ENCODE measurements at places on chromosomes 3 and 15.
A peak's percentile ranks its signal among the peaks of the same experiment; 100 is the strongest.

- no peaks in the 10 kb centered on the region for H3K27me3 ChIP-seq
- H3K4me3 ChIP-seq = no peak overlapping the region
- H3K36me3 ChIP-seq = peaks cover 23% of the 10 kb centered on the region
- no peak overlapping the region for H3K27ac ChIP-seq
Observed at GRCh38 chr3:146128179-146128578, 32.8 kb downstream of the PLOD2 start.

GRCh38 chr3:107521469-107522059, 1.2 kb upstream of the BBX start:
- H3K36me3 ChIP-seq = no peaks in the 10 kb centered on the region
- no peak overlapping the region for H3K4me3 ChIP-seq
- peaks cover 10% of the 10 kb centered on the region for H3K4me1 ChIP-seq
- DNase-seq = no peak

- H3K4me1 ChIP-seq = peaks cover 25% of the 10 kb centered on the region
- H3K36me3 ChIP-seq = no peaks in the 10 kb centered on the region
- no peak overlapping the region for H3K4me3 ChIP-seq
- no peak for DNase-seq
Observed at GRCh38 chr3:177795859-177796258, 598.6 kb upstream of the TBL1XR1 start.

GRCh38 chr3:126358038-126358815, 1.0 kb upstream of the KLF15 start:
- H3K4me1 ChIP-seq = peaks cover 19% of the 10 kb centered on the region
- H3K4me3 ChIP-seq = peak overlapping the region; percentile 72
- DNase-seq = peak; percentile 55
- peaks cover 39% of the 10 kb centered on the region for H3K27me3 ChIP-seq

DNA sequence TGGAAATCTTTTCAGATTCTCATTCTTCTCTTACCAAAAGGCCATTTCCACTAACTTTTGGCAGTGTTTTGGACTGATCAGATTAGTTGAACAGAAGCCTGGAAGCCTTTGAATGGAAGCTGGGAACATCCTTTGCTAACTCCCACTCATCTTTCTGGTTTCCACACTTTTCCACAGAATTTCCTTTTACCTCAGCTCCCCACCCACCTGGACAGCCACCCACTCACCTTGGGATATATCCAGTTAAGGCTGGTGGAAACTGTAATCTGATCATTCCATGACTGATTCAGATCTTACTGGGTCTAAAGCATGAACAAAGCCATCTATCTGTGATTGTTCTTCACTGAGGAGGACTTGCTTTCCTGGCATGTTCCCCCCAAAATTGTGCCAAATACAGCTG, 119.5 kb downstream of the CCNL1 start:
- DNase-seq = no peak
- no peak overlapping the region for H3K4me3 ChIP-seq
- no peak overlapping the region for H3K27ac ChIP-seq
- H3K4me1 ChIP-seq = no peaks in the 10 kb centered on the region

DNA sequence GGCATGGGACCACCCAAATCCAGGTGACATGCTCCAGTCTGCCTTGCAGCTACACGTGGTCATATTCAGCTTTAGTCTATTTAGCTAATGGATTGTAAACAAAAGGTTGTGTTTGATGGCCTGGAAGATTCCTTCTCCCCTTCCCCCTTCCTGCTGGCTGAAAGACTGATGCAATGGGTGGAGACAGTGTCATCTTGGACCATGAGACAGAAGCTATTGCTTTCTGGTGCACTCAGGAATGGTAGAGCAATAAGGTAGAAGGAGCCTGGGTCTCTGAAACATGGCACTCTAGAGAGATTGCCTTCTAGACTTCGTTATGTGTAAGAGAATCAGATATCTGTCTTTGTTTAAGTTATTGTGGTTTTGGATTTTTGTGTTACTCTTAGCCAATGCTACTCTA, 25.7 kb upstream of the PTX3 start:
- no peak overlapping the region for H3K4me3 ChIP-seq
- peaks cover 9% of the 10 kb centered on the region for H3K36me3 ChIP-seq
- peaks cover 5% of the 10 kb centered on the region for H3K4me1 ChIP-seq
- no peaks in the 10 kb centered on the region for H3K27me3 ChIP-seq

DNA sequence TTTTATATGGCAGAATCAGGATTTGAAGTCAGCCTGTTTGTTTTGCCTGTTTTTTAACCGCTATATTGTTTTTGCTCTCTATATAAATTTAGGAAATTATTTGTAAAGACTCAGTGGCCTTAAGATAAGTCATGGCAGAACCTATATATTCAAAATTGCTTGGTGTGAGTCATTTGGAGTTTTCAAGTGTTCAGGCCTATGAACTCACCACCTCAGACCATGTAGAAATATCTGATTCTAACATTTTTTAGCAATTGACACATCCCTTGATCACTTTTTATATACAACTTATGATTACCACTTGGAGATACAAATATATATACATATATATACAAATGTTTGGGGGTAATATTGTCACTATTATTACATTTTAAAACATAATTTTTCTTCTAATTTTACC, 95.7 kb downstream of the VGLL3 start:
- no peaks in the 10 kb centered on the region for H3K36me3 ChIP-seq
- no peaks in the 10 kb centered on the region for H3K27me3 ChIP-seq
- peaks cover 2% of the 10 kb centered on the region for H3K4me1 ChIP-seq
- H3K27ac ChIP-seq = no peak overlapping the region
- H3K4me3 ChIP-seq = no peak overlapping the region

GRCh38 chr3:173465898-173466678, 68.5 kb downstream of the NLGN1 start:
- no peaks in the 10 kb centered on the region for H3K27me3 ChIP-seq
- no peak for DNase-seq
- H3K4me1 ChIP-seq = no peaks in the 10 kb centered on the region

DNA sequence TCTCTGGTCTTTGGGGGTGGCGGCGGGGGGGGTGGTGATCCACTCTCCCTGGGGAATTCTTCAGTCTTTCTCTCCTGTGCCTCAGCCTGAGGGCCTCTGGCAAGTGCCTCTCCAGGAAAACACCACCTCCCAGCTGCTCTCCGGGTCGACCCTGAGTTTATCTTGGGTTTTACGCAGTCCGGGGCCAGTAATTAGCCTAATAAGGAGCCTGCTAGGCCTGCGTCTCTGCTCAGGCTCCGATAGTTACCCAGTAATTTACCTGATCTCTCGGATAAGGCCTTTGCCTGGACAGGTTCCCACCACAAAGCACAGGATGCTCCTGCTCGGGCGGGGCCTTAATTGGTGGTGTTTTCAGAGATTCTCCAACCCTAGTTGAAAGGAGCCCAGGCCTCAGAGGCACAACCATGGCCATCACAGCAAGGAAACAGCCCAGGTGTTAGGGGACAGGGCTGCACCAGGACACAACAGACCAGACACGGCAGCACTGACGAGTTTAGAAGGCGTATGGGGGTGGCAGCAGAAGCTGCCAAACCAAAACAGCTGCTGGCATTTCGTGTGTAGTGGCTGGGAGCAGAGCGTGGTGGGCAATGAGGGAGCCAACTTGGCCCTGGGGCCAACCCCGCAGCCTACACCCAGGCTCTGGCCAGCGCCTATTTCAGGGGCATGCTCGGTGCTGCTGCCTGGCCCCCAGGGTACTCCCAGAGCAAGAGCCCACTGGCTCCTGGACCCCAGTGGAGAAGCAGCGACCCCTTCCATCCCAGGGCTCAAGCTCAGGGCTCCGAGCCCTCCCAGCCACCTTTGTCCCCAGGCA, 71.4 kb downstream of the KLF13 start:
- no peaks in the 10 kb centered on the region for H3K27me3 ChIP-seq
- H3K4me1 ChIP-seq = peaks cover 55% of the 10 kb centered on the region
- no peaks in the 10 kb centered on the region for H3K36me3 ChIP-seq
- no peak overlapping the region for H3K4me3 ChIP-seq
- H3K27ac ChIP-seq = peak overlapping the region; percentile 80
- DNase-seq = no peak

GRCh38 chr3:45628746-45629145, 34.2 kb downstream of the LIMD1 start:
- H3K36me3 ChIP-seq = no peaks in the 10 kb centered on the region
- peaks cover 17% of the 10 kb centered on the region for H3K4me1 ChIP-seq
- H3K4me3 ChIP-seq = no peak overlapping the region
- no peaks in the 10 kb centered on the region for H3K27me3 ChIP-seq

DNA sequence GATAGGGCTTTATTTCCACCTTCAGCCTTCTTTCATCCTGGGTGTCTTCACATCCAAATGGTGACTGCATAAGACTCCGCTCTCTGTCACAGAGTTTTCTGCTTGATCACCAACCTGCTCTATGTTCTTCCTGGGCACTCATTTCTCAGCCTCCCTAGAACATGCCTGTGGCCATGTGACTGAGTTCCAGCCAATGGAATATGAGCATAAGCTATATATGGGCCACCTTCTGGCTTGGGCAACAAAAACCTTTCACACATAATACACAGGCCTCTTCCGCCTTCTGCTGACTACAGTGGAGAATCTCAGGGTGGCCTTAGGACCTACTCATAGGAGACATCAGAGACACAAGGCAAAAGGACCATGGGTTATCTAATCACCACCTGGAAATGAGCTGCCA, 51.2 kb upstream of the MED12L start:
- H3K27me3 ChIP-seq = no peaks in the 10 kb centered on the region
- no peaks in the 10 kb centered on the region for H3K36me3 ChIP-seq
- no peak overlapping the region for H3K4me3 ChIP-seq
- no peak for DNase-seq
- peaks cover 10% of the 10 kb centered on the region for H3K4me1 ChIP-seq

- no peaks in the 10 kb centered on the region for H3K36me3 ChIP-seq
- DNase-seq = peak; percentile 85
- peaks cover 8% of the 10 kb centered on the region for H3K27me3 ChIP-seq
Observed at GRCh38 chr15:31302778-31303725, 23.6 kb upstream of the KLF13 start.

DNA sequence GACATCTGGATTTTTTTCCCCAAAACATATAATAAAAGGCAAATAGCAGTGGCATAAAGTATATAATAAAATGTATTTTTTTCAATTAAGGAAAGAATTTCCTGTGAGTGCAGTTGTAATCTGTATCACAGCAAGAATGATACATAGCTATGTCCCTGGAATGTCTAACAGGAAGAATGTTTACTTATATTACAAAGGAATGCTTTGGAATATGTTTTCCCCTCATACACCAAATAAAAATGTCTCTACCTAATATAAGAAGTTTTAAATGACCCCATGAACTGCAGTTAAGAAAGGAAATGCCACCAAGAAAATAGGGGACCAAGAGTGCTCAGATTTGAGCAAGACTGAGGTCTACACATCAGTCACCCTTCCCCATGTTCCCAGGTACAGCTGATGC, 38.0 kb upstream of the ATP11B start:
- H3K4me1 ChIP-seq = peaks cover 19% of the 10 kb centered on the region
- DNase-seq = no peak
- H3K27ac ChIP-seq = no peak overlapping the region
- H3K27me3 ChIP-seq = peaks cover 5% of the 10 kb centered on the region
- H3K36me3 ChIP-seq = no peaks in the 10 kb centered on the region

GRCh38 chr3:59117396-59117795, 67.6 kb upstream of the CFAP20DC start:
- no peak overlapping the region for H3K27ac ChIP-seq
- no peak overlapping the region for H3K4me3 ChIP-seq
- DNase-seq = no peak
- no peaks in the 10 kb centered on the region for H3K27me3 ChIP-seq
- H3K36me3 ChIP-seq = no peaks in the 10 kb centered on the region
- no peaks in the 10 kb centered on the region for H3K4me1 ChIP-seq

- H3K27ac ChIP-seq = no peak overlapping the region
- H3K4me3 ChIP-seq = no peak overlapping the region
- H3K4me1 ChIP-seq = no peaks in the 10 kb centered on the region
- H3K36me3 ChIP-seq = no peaks in the 10 kb centered on the region
Observed at GRCh38 chr15:78255421-78256043, 8.8 kb upstream of the DNAJA4 start.

GRCh38 chr3:37856381-37856780, 5.3 kb upstream of the CTDSPL start:
- DNase-seq = no peak
- no peaks in the 10 kb centered on the region for H3K36me3 ChIP-seq
- H3K4me1 ChIP-seq = peaks cover 9% of the 10 kb centered on the region
- no peak overlapping the region for H3K4me3 ChIP-seq
- H3K27ac ChIP-seq = no peak overlapping the region

GRCh38 chr3:138469874-138470273, 35.5 kb downstream of the ESYT3 start:
- H3K4me3 ChIP-seq = no peak overlapping the region
- no peak for DNase-seq
- no peaks in the 10 kb centered on the region for H3K36me3 ChIP-seq

DNA sequence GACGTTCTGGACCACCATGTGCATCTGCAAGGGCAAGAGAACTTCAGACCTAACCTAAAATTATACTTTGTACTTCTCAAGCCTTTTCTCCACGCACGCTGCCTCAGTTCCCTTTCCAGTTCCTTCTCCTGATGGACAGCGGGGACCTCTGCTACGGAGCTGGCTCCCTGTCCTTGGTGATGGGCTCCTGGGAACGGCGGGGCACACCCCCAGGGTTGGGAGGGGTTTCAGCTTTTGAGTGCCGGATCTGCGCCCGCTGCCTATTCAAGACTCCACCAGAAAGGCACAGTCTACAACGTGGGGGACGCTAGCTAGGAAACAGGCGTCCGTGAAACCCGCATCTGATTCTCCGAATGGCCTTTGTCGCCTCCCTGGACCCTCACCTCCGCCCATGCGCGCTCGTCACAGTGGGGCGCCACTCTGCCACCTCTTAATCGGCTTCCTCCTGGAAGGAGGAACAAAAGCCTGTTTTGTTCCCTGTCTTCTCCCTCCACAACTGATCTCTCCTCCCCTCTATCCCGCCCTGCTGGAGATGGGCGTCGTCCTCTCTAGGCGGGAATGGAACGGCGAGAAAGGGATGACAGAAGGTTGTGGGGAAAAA, 2.2 kb downstream of the GPR149 start:
- no peaks in the 10 kb centered on the region for H3K36me3 ChIP-seq
- no peaks in the 10 kb centered on the region for H3K4me1 ChIP-seq
- H3K27ac ChIP-seq = no peak overlapping the region

DNA sequence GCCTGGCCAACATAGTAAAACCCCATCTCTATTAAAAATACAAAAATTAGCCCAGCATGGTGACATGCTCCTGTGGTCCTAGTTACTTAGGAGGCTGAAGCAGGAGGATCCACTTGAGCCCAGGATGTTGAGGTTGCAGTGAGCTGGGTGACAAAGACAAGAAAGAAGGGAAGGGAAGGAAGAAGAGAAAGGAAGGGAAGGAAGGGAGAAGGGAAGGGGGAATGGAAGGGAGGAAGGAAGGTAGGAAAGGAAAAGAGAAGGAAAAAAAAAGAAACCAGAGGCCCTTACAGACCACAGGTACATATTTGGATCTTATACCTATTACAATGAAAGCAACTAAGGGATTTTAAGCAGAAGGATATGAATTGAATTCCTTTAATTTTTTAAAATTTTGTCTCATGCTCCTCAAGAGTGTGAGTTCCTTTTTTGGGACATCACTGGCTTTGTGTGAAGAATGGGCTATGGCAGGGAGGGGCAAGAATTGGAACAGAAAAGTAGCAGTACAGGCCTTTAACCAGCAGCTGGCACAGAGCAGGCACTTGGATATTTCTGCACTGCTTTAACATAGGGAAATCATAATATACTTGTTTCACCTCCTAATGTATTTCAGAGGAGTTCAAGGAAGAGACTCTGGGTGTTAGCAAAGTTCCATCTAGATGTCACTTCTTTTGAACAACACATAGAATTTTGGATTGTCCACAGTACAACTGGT, 7.9 kb downstream of the RAB27A start:
- no peak for DNase-seq
- H3K4me1 ChIP-seq = peaks cover 25% of the 10 kb centered on the region
- H3K27me3 ChIP-seq = no peaks in the 10 kb centered on the region
- H3K36me3 ChIP-seq = no peaks in the 10 kb centered on the region
- H3K4me3 ChIP-seq = no peak overlapping the region

GRCh38 chr3:41317718-41318117, 118.4 kb downstream of the CTNNB1 start:
- H3K4me3 ChIP-seq = no peak overlapping the region
- H3K36me3 ChIP-seq = no peaks in the 10 kb centered on the region
- no peaks in the 10 kb centered on the region for H3K27me3 ChIP-seq
- H3K27ac ChIP-seq = no peak overlapping the region

Data from osteoblast (primary cell).